ENCODE measurements at places on chromosomes 16 and 17.

GRCh38 chr17:80789356-80789902, 202.2 kb upstream of the CHMP6 start:
- peak; percentile 88 for DNase-seq

DNA sequence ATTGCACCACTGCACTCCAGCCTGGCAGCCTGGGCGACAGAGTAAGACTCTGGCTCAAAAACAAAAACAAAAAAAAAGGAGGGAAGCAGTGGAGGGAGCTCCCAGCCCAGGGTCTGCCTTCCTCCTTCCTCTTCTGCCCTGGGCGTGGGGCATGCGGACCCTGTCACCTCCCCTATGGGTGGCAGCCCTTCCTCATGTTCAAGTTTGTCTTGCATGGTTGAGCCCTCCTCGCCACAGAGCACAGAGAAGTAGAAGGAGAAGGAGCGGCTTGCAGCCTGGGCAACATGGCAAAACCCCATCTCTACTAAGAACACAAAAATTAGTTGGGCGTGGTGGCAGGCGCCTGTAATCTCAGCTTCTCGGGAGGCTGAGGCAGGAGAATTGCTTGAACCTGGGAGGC, 21.4 kb upstream of the TIMP2 start:
- no peak for DNase-seq

GRCh38 chr17:1136748-1137147, 43.0 kb downstream of the ABR start:
- DNase-seq: no peak

GRCh38 chr16:63373744-63374143, 1337.5 kb upstream of the CDH8 start:
- DNase-seq: no peak

GRCh38 chr17:66776999-66777688, 57.8 kb upstream of the CACNG5 start:
- DNase-seq: no peak
